ENCODE measurements at places on chromosomes 2 and 18.

DNA sequence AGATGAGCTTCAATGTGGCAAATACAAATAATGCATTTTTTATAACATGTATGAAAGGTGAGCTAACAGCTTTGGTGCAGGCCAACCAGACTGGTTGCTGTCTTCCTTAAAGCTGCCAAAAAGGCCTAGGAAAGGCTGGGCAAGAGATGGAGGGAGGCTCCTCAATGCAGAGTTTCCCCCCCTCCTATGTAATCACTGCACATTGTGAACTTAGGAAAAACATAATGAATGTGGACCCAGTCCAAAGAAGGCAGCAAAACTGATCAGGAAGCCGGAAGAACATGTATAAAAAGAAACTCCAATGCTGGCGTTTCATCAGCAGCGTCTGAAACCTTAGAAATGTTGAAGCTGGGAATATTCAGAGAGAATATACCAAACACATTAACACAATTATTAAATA lies 84.2 kb upstream of the LYPD6 start:
- DNase-seq: no peak

DNA sequence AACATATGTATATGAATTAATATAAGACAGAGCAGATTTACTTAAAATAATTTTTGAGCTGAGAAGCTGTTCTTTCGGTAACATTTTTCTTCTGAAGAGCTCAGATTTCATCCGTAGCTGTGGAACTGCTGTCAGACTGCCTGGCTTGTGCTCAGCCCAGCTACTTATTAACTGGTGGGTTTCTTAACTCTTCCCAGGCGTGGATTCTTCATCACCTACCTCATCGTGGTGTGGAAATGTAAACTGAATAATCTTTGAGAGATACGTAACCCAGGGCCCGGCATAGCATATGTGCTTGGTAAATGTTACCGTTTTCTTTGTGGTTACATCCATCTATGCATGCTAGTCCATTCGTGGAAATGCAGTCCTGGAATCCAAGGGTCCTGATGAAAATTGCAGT lies 145.0 kb downstream of the MCFD2 start:
- DNase-seq: peak; percentile 76

- no peak for DNase-seq
Observed at GRCh38 chr2:224004105-224004695, 34.9 kb downstream of the SERPINE2 start.

DNA sequence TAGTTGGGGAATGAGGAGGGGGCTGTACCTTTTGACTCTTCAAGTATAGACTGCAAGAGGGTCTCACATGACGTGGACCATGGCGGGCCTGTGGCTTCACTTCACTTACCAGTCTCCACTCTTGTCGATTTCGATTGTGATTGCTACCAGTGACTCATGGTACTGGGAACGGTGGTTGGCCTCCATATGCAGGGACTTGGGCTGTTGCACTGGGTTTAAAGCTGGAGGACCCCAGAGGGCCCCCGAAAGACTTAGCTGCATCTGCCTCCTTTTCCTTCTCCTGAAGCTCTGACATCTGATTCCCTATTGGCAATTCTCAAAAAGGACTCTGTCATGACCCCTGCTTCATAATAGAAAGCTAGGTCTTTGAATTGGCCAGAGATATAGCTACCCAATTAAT lies 43.4 kb downstream of the HK2 start:
- DNase-seq: no peak

- DNase-seq: no peak
Observed at GRCh38 chr2:120609826-120610395, 125.8 kb upstream of the GLI2 start.

GRCh38 chr18:7565677-7566076 lies 1.4 kb upstream of the PTPRM start:
- no peak for DNase-seq

DNA sequence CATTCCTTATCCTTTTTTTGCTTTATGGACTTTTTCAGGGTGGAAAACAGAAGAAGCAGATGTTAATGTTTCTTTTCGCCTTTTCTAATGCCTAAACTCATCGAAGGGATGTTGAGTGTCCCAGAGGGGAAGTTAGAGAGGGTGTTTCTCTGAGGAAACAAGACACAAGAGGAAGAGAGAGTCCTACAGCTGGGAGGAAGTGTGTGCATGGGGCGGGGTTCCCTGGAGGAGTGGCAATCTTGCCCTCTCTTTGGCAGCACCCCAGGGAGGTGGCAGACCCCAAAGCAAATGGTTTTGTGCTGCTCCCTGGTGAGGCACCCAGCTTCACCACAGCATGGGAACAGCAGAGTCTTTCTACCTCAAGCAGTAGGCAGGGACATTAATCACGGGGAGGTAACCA lies 377.6 kb downstream of the RND3 start:
- no peak for DNase-seq

DNA sequence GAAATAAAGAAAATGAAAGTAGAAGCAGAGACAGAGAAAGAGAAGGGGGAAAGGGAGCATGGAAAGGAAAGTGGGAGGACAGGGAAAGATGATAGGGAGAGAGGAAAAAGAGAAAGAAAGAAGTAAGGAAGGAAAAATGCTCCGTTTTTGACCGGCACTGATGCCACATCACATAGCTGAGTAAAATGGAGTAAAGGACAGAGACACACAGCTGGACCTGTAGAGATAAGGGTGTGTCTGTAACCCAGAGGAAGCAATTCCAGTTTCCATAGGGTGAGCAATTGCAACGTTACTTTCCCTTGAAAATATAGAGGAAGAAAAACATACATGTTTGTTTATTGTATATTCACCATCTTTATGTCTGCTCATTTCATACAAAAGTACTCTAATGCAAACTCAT lies 1866.9 kb upstream of the PIK3C3 start:
- DNase-seq: no peak

GRCh38 chr18:13305301-13305700 lies 86.7 kb downstream of the LDLRAD4 start:
- DNase-seq: no peak

GRCh38 chr2:99865818-99866676 lies 276.3 kb downstream of the AFF3 start:
- DNase-seq: no peak

GRCh38 chr2:70995426-70995729 lies 705 bp upstream of the TEX261 start:
- DNase-seq: peak; percentile 28

GRCh38 chr2:177873915-177874314 lies 198.7 kb downstream of the PDE11A start:
- no peak for DNase-seq

DNA sequence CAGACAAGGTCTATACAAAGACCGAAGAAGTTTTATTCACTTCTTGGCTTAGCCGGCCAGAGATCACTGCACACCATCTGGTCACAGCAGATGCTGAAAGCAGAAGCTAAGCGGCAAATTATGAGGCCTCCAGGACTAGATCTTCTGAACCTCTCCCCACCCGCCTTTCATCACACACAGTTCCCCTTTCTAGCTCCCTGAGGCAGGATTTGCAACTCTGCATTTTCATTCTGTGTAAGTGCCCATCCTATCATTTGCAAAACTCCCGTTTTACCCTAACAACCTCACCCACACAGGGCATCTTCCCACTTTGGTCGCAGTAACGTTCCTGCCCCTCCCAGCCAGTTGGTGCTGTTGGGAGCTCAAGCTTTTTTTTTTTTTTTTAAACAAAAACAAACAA lies 3.1 kb upstream of the MOB1A start:
- no peak for DNase-seq

GRCh38 chr18:70047931-70048603 lies 100.4 kb upstream of the CD226 start:
- DNase-seq: peak; percentile 68

DNA sequence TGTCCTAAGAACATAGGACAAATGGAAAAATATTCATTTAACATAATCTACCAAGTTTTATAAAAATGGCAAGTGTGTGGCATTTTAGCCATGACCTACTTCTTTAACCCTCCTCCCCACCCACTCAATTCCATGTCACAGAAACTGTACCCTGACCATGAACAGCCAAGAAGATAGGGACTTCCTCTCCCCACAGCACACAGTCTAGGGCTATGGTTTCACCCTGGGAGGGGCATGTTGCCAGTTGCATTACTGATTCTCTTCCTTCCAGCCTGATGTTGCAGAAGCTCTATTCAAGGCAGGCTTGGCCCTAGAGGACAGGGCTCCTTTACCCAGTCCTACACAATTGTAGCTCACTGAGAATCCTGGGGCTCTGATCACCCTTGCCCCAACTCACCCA lies 153.6 kb upstream of the KLF7 start:
- DNase-seq: no peak

Data from cardiac muscle cell (in vitro differentiated cells and primary cell).